ENCODE measurements at places on chromosomes 12 and 14. TPM values are rescaled to one million over a fixed set of nuclear protein-coding genes. Genes with fewer than 3 reads are reported as not detected.

DNA sequence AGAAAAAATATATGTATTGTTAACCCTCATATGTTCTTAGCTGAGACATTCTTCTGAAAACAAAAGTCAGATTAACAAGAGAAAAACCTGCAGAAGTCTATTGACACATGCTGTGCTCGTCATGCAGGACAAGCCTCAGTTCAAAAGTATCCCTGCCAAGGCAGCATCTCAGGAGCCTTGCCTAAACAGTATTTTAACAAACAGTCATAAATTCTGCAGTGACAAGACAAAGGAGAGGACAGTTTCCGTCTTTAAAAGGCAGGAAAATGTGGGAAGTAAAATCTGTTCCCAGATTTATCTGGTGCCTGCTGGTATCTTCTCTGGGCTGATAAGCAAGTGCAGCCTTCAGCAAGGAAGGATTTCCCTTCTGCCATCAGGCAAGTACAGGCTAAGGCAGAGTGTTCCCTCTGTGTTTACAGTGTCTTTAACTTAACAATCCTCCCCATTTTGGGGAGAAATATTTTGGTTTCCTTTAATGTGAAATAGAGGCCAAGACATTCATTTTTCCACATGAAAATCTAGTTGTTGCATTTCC, 480.2 kb upstream of the CCDC196 start:
- H3K27ac ChIP-seq: no peak overlapping the region
- DNase-seq: no peak
- no peaks in the 10 kb centered on the region for H3K36me3 ChIP-seq
- no peaks in the 10 kb centered on the region for H3K27me3 ChIP-seq
- no peaks in the 10 kb centered on the region for H3K4me1 ChIP-seq

DNA sequence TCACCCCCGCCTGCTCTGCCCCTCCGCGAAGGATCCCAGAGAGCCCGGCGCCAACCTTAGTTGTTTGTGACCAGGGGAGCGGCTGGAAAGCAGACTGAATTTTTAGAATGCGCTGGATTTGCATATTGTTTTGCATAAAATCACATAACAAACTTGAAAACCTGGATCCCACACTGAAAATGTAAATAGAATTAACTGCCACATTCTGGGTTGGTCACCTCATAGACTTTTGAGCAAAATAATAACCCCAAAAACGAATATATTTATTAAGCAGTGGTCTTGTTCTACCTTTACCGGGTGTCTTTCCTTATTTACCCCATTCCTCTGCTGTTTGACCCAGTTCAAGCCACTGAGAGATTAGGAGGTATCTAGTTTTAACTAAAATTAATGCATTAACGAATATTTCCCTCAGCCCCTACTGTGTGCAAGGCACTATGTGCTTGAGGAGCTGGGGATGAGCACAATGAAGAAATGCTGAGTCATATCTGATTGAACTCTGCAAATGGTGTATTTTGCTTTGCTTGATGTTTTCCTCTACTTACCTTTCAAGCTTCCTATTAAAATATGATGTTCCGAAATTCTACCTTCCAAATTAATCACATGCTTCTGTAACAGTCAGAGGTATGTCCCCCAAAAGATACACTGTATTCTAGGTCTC, 438 bp upstream of the EGLN3 start:
- H3K27me3 ChIP-seq: no peaks in the 10 kb centered on the region
- H3K4me3 ChIP-seq: peak overlapping the region; percentile 90
- peaks cover 7% of the 10 kb centered on the region for H3K4me1 ChIP-seq
- H3K27ac ChIP-seq: peak overlapping the region; percentile 74
- H3K36me3 ChIP-seq: no peaks in the 10 kb centered on the region

Gene CCDC85C
- 4.1 TPM for total RNA-seq

GRCh38 chr12:6312529-6313325, 2.2 kb downstream of the PLEKHG6 start:
- peaks cover 5% of the 10 kb centered on the region for H3K4me1 ChIP-seq
- no peaks in the 10 kb centered on the region for H3K27me3 ChIP-seq
- H3K36me3 ChIP-seq: no peaks in the 10 kb centered on the region
- DNase-seq: no peak

DNA sequence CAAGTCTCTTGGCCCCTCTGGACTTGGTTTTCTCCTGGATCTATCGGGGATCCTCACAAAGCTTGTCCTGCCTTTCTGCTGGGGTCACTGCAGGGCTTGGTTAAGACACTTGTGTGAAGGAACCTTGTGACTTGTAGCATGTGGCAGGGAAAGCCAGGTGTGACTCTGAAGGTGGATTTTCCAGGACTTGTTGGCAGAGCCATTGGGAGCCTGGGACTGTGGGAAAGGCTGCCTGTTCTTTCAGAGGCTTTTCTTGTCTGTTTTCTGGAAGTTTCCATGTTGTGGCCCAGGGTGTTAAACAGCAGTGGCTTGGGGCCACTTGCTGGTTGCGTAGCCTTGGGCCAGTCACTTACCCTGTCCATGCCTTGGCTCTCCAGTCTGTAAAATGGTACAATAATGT, 12.6 kb downstream of the KMT5A start:
- H3K4me3 ChIP-seq: peak overlapping the region; percentile 58
- peak overlapping the region; percentile 97 for H3K27ac ChIP-seq
- peaks cover 45% of the 10 kb centered on the region for H3K4me1 ChIP-seq
- DNase-seq: no peak

Gene CLEC1B
- not detected for total RNA-seq

DNA sequence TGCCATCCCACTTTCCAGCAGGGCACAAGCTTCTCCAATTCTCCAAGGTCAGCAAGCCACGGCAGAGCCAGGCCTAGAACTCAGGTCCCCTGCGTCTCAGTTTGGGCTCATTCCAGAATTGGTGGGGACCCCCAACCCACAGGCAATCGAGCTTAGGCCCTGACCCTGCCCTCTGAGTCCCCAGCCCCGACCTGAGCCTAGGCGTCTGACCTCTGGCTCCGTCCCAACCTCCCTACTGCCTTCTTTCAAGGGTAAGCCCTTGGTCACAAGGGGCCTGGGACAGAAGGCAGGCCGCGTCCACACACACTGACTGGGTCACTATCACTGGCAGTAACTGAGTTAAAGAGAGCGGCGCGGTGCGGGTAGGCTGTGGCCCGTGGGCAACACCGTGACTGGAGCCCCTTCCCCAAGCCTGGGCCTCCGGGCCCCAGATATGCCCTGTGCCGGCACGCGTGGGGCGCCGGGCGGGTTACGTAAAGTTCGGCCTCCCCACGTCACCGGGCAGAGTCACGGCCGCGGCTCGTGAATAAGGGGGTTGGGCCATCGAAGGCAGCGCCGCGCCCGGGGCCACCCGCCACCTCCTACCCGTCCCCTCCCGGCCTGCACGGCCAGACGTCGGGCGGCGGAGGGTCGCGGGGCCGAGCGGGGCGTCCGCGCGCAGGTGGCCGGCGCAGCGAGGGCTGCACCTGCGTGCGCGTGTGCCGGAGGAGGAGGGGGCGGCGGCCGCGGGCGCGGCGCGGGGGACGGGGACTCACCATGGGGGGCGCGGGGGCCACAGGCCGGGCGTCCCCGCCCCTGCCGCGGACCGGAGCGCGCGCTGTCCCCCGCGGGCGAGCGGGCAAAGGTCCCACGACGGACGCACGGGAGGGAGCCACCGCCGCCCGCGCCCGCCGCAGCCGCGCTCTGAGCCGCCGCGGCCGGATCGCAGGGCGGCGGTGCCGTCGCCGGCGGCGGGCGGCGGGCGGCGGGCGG, 516 bp downstream of the ANKRD9 start:
- no peak for DNase-seq
- peak overlapping the region; percentile 75 for H3K4me3 ChIP-seq
- no peaks in the 10 kb centered on the region for H3K27me3 ChIP-seq
- no peaks in the 10 kb centered on the region for H3K4me1 ChIP-seq
- H3K36me3 ChIP-seq: peaks cover 2% of the 10 kb centered on the region
- H3K27ac ChIP-seq: peak overlapping the region; percentile 32

Gene TNS2
- 307 TPM for total RNA-seq

Gene STON2
- total RNA-seq: 10.4 TPM

DNA sequence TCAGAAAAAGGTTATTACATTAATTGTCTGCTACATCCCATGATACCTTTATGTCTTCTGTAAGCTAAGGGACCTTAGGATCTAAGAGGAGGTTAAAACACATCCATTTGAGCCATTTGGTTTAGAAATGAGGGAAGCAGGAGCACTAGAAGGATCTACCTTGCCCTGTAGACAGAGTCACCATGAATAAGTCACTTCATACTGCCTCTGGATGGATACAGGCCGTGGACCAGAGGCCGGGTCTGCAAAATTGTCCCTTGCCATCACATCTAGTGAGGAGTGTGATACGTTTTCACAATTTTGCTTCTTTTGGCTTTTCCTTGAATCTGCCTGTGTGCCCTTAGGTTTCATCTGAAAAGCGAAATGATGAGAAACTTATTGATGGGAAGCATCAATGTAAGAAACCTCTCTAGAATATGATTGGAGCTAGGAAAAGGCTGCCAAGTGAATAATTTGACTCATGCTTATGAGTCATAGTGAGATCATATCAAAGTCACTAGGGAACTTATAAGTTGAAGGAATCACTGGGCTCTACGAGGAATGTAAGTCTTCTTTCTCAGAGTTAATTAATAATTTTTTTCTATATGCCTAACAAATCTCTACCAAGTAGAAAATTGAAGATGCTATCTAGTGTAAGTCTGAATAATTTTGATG, 10.8 kb downstream of the GLRX5 start:
- H3K27me3 ChIP-seq: no peaks in the 10 kb centered on the region
- H3K27ac ChIP-seq: no peak overlapping the region
- H3K4me3 ChIP-seq: no peak overlapping the region
- H3K4me1 ChIP-seq: peaks cover 9% of the 10 kb centered on the region

DNA sequence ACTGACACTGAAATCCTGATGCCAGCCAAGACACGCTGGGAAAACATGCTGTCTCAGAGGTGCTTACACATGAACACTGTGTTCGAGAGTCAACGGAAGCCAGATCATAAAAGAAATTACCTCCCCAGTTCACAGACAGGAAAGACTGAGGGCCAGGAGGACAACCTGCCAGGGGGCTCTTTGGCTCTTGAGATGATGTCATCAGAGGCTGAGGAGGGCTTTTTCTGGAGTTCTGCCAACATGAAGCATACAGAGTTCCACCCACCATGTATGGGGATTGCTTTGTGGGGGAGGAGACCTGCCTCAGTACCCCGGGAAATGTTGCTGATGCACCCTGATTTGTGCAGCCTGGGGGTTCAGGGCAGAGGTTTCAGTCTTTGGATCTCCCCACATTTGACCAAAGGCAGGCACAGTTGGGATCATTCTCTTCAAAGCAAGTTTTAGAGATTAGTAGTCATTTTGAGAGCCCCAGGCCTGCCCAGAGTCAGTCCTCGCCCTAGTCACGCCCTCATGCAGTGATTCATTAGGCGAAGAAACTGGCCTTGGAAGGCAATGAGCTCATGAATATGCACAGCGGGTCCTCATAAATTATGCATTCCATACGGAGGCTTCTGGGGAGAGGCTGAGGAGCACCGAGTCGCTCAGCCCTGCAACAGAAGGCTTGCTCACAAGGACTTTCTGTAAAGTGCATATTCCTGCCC, 34.9 kb upstream of the EML1 start:
- H3K4me1 ChIP-seq: peaks cover 49% of the 10 kb centered on the region
- H3K27ac ChIP-seq: no peak overlapping the region
- H3K36me3 ChIP-seq: no peaks in the 10 kb centered on the region
- no peak for DNase-seq

Gene VRTN
- not detected for total RNA-seq

DNA sequence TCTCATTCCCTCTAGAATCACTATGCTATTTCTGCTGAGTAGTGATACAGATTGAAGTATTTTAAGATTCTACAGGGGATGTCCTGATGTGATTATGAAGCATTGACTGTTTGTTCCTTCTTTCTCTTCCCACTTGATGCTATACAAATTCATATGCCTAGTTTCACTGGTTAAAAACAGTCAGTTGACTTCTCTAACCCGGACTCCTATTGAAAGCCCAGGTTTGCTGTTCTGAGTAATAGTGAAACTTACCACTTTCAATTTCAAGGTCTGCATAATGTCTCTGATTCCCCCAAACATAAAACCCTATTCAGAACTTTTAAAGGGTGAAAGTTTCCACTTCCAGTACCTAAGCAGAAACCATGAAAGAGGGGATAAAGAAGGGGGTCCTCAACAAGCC, 117.7 kb upstream of the RPL10L start:
- H3K4me3 ChIP-seq: no peak overlapping the region
- no peak for DNase-seq
- no peak overlapping the region for H3K27ac ChIP-seq

Gene ARMH4
- total RNA-seq: 10.0 TPM

DNA sequence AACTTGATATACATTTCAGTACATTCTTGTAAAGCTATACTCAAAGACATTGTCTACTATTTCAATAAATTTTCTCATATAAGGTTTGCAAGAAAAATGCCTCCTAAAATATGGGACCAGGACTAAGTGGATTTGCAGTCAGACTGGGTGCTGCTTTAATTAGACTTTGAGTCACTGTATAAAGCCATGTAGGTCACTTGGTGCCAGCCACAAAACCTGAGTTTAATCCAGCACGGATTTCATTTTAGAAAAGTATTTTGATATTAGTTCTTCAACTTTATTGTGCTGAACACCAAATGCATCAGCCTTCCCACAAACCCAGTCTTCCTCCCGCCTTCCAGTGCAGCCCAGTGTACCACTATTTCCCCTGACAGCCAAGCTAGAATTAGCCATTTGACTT, 9.9 kb upstream of the NID2 start:
- no peaks in the 10 kb centered on the region for H3K27me3 ChIP-seq
- no peaks in the 10 kb centered on the region for H3K36me3 ChIP-seq
- no peak overlapping the region for H3K27ac ChIP-seq
- peaks cover 6% of the 10 kb centered on the region for H3K4me1 ChIP-seq
- DNase-seq: no peak
- no peak overlapping the region for H3K4me3 ChIP-seq

DNA sequence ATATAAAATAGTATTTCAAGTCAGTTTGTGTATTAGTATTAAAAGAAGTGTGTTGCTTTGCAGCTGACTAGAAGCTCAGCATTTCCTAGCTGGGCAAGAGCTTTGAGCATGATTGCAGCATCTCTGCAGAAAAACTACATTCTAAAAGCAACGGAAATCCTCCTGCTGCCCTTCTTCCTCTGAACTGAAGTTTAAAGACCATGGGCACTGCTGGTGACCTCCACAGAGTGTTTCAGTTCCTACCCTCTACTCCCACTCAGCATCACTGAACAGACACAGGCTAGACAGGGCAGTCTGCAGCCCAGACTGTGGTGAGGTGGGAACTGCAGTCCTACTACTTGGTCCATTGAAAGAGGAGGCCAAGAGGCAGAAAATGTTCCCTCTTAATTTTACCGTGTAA, 59.0 kb downstream of the FAR2 start:
- H3K4me1 ChIP-seq: no peaks in the 10 kb centered on the region
- DNase-seq: no peak

Gene GALNT16
- 15.8 TPM for total RNA-seq

GRCh38 chr14:103718572-103718971, 3.0 kb downstream of the ZFYVE21 start:
- H3K27me3 ChIP-seq: no peaks in the 10 kb centered on the region
- peaks cover 83% of the 10 kb centered on the region for H3K4me1 ChIP-seq
- peak overlapping the region; percentile 22 for H3K4me3 ChIP-seq
- DNase-seq: no peak
- no peaks in the 10 kb centered on the region for H3K36me3 ChIP-seq

DNA sequence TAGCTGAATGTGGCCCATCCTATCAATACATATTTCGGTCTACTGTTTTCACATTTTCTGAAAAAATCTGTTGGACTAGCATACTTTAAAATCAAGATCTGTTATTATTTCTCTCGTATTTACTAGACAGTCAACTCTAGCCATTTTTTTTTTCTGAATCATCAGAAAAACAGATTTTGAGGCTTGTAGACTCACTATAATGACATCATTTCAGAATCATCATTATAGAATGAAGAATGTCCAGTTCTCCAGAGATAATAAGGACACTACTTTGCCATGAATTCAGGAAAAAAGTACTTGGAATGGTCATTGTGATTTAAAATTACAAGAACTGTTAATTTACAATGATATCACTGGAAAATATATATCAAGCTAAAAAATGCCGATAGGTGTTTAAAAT, 589.8 kb downstream of the KCNH5 start:
- no peak for DNase-seq
- H3K27me3 ChIP-seq: no peaks in the 10 kb centered on the region
- no peak overlapping the region for H3K4me3 ChIP-seq

All from thoracic aorta (tissue), 2 donors.